ENCODE measurements at places on chromosomes 1 and 21.

GRCh38 chr1:36161641-36162531 lies 5.9 kb downstream of the MAP7D1 start:
- no peak for DNase-seq

DNA sequence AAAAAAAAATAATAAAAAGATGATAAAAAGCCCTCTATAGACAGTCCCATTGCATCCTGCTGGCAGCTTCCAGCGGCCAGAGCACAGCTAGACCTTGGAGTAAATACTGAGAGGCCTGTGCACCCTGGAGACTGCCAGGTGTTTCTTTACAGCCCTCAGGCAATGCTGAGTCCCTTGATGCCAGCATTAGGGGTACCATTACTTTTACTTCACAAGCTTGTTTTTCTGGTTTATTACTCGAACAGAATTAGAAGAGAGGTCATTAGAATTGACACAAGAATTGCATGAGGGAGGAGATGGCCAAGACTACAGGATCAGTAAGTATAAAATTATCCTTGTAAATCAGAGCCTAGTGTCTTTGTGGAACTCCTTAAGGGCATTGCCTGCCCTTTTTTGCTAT lies 43.6 kb downstream of the AKNAD1 start:
- no peak for DNase-seq

DNA sequence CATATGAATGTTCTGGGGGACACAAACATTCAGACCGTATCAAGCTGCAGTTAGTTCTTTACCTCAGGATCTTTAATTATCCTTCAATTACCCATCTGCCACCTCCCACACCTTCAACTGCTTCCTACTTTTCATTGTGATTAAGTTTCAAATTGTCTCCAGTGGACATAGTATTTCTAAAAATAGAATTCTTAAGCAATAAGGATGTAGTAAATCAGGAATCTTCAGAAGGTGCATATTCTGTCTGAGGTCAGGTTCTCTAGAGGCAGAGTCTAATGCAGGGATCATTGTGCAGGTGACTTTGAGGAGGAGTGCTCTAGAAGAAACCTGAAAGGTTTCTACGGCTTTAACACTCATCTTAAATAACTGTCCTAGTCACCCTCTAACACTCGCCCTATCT lies 102.6 kb upstream of the PPP2R5A start:
- DNase-seq: no peak

- DNase-seq: no peak
Measured at GRCh38 chr1:6460301-6461050, 5.5 kb downstream of the TNFRSF25 start.

- no peak for DNase-seq
Measured at GRCh38 chr21:36567216-36567885, 87.4 kb upstream of the CLDN14 start.

- DNase-seq: no peak
Measured at GRCh38 chr1:223246476-223247112, 103.5 kb upstream of the TLR5 start.

All from AG09319 (cell line).